Epithelial cell of esophagus (primary cell): ENCODE measurements at places on chromosomes 3 and 15.
A peak's percentile ranks its signal among the peaks of the same experiment; 100 is the strongest.

- peak; percentile 51 for DNase-seq
Observed at GRCh38 chr3:194773216-194773615, 87.5 kb downstream of the FAM43A start.

GRCh38 chr3:105316331-105316730 lies 50.4 kb upstream of the ALCAM start:
- no peak for DNase-seq

- DNase-seq, result peak; percentile 65
Observed at GRCh38 chr15:68154923-68155559, 50.1 kb downstream of the CALML4 start.

DNA sequence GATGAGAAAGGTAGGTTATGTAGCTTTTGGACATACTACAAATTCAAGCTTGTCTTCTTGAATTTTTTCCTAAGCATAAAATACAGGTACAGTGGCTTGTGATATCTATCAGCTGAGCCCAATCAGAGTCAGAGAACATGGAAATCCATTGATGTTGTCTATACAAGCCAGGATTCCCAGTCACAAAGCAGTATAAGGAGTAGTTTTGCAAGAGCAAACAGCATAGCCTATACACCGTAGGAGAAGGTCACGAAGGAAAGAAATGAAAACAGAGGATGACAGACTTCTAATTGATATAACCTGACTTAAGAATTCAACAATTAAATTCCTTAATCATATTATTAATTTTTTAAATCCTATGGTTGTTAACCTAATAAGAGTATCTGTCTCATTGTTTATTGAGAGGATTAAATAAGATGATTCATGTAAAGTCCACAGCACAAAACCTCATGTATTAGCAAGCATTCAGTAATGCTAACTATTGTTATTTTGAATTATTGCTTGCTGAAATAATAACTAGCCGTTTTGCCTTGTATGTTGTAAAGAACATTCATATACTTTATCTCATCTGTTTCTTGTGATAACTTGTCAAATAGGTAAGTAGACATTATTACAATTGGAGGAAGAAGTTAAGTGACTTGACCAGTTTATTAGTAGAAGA lies 276.6 kb upstream of the ZPLD1 start:
- DNase-seq, result peak; percentile 84

DNA sequence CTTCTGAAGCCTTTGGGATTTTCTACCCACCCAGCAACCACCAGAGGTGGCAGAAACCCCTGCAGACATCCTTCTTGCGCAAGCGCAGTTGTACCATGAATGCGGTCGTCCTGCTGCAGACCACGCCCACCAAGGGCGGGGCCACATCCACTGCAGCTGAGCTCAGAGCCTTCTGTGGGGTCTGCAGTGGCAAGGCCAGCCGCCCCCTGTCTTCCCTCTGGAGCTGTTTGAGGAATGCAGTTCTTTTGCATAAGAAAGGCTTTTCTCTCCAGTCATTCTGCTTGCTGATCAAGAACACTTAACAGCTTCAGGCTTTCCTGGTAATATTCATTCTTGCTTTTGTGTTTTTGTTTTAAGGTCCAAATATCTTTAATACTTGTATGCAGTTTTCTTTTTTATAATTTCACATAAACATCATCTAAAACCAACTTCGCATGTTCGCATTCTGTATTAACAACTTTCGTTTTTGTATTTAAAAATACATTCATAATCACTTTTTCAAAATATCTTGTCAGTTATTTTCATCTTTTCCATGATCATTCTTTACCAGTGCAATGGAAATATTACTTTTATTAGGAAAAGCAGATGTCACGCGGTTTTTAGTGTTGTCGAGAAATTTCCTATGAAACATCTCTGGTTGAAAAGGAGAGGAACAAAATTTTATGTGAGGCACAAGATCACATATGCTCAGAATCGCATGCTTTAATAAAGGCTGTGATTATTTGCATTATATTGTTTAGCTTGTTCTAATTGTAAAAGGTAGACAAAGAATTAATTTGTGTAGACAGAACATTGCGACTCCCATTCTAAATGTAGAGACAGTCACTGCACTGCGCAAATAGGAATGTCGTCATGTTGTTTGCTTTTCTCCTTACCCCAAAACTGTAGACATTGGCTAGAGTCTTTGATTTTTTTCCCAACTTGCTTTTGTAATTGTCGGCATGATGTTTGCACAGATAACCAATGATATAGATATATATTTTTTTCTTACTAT lies 98.1 kb upstream of the SNRPN start:
- peak; percentile 33 for DNase-seq

- no peak for DNase-seq
Observed at GRCh38 chr3:120432150-120432860, 18.5 kb downstream of the FSTL1 start.

DNA sequence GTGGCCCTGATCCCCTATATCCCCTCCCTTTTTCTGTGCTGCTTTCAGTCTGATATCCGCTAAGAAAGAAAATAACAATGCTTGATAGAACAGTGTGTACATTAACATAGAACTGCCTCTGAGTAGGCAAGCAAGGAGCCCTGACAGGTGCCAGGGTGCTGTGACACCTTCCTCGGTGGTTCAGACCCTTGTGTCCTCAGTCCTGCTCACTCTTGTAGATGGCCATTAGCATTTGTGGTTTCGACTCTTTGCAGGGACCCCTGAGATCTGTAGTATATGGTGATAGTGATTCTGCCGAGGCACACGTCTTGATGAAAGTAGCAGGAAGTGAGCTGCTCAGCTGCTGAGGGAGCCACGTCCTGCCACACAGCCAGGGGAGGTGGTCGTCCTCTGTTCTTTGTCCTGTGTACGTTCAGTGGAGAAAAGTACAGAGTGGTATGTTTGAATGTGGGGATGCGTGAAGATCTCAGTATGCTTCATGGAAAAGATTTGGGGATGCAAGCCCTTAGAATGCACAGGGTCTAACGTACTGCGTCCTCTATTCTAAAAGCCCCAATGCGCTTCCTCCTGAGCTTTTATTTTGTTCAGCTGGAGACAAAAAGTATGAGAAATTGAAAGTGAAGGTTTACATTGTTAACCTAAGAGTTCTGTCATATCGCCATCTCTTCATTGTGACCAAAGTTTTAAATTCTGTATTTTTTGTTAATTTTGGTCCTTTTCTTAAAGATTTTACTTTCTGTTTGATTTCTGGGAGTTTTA lies 35.4 kb downstream of the PXYLP1 start:
- DNase-seq, result no peak

DNA sequence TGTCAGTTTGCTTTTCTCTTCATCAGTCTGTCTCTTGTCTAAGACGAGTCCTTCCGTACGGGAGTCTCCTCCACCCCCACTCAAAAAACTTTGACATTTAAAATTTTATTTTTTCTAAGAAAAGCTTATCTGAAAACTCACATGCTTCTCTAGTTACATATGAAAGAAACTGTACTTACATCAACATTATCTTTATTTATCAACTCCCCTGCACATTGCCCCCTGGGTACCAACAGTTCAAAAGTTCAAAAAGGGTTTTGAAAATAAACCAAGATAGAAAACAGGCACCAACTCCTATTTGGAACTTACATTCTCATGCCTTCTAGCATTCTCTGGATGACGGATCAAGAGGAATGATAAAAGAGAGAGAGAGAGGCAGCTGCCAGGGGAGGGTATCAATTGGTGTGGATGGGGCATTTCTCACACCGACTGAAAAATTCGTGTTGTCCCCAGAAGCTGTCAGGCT lies 182.5 kb downstream of the FOXP1 start:
- no peak for DNase-seq

- peak; percentile 83 for DNase-seq
Observed at GRCh38 chr3:128584412-128585020, 66.1 kb downstream of the RPN1 start.

DNA sequence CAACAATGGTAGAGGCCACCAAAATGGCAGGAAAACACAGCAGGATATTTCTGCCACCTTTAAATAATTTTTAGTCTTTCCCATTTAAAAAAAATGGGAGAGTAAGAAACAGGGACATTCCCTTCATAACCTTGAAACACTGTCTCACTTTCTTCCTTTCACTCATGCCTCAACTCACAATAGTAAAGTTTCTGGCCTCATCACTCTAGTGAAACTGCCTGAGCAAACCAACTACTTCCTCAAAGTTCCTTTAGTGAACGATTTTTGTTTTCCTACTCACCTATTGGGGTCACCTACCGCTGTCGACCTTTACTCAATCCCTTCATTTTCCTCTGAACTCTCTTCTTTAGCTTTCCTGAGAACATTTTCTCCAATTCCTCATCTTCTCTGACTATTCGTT lies 33.0 kb downstream of the SHC4 start:
- no peak for DNase-seq

DNA sequence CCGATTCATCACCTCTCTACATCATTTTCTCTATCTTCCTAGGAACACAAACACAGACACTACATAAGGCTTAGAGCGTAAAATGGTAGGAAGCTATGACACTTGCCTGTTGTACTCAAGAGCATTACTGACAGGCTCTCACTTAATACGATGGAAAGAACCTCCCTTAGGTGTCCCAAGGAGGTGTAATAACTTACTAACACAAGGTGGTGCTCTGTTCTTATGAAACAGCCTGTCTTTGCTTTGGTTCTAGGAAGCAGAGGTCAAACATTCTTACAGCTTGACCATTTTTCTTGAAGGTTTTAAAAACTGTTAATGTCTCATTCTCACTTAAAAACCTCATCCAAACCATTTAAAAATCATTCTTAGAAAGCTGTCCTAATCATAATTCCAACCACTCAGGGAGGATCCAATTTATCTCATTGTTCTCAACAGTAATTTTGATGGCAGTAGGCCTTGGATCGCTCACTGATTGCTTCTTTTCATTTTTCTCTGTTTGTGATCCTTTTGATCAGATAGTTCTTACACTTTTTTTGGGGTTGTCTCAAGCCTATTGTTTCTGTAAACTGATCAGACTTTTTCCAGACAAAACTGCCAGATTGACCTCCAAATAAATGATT lies 317.8 kb upstream of the AGTR1 start:
- peak; percentile 66 for DNase-seq

GRCh38 chr3:123180791-123181190 lies 21.0 kb upstream of the SEC22A start:
- DNase-seq, result no peak

DNA sequence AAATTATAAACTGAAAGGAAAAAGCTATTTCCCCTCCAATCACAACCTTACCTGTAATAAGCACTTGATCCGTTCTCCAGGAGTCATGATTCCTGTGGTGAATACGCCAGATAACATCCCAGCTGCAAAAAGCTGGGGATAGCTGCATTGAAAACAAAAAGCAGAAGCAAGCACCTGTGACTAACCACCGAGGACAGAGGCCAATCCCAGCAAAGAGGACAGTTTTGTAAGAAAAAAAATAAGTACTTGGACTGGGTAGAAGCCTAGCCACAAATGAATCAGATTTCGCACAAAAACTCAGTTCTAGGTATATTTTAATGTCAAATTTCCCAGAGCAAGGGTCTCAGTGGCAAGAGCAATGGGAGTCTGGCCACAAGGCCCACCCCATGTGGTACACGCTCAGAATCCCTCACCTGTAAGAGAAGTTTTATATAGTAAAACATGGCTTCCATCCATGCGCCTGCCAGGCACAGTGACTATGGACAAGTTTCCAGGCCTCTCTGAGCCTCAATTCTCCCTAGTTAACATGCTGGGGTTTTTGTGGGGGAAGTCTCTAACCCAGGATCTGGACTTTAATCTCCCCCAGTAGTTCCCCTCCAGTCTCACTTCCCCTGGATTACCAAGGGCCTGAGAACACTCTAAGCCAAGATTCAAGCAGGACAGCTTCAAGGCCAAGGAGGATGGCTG lies 19.2 kb downstream of the SLC25A20 start:
- DNase-seq, result no peak

- no peak for DNase-seq
Observed at GRCh38 chr15:75430259-75430658, 21.2 kb downstream of the SIN3A start.

DNA sequence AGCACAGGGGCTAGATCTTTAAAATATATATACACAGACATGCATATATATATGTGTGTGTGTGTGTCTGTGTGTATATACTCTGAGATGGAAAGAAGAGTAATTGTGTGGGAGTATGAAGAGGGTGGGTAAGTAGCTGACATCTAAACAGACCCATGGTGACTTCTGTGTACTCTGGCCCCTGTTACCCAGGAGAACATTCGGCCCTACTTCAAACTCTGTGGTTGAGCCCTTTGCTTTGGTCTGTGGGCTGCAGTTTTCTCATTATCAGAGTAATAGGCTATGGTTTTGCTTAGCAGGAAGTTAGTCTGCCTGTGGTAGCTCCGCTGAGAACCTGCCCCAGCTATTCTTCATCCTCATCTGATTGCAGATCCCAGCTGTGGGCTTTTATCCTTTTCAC lies 141.4 kb downstream of the RBPMS2 start:
- no peak for DNase-seq

DNA sequence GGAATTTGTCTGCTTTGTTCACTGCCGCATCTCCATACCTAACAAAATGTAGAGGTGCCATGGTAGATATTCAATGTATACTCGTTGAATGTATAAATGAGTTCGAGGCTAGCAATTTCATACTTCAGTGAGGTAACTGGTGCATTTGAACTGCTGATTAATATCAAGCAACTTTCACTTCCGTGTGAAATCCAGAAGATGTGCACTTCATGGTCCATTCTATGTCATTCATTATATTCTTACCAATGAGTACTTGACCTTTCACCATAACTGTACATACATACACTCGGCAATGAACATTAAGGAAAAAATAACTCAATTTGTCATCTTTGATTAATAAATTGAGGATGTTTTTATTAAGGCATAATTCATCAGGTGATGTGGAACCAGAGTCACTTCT lies 598.5 kb downstream of the ZNF385D start:
- no peak for DNase-seq

DNA sequence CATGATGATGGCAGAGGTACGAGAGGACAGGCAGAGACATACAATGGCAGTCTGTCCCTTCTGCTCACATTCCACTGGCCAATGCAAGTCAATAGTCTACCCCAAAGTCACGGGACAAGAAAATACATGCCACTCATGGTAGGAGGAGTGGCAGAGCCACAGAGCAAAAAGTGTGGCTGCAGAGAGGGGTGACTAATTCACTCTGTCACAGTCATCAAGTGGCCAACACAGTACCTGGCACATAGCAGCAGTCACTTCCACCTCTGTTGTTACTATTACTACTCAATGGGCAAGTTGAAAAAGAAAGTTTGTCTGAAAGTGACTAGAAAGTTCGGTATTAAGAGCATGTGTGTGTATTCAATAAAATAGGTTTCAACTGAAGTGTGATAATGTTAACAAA lies 91.4 kb downstream of the SMAD3 start:
- DNase-seq, result no peak

- DNase-seq, result peak; percentile 50
Observed at GRCh38 chr15:86690566-86690965, 610.9 kb downstream of the AGBL1 start.
